ENCODE measurements at places on chromosomes 3 and 15. TPM values are rescaled to one million over a fixed set of nuclear protein-coding genes. Genes with fewer than 3 reads are reported as not detected.

DNA sequence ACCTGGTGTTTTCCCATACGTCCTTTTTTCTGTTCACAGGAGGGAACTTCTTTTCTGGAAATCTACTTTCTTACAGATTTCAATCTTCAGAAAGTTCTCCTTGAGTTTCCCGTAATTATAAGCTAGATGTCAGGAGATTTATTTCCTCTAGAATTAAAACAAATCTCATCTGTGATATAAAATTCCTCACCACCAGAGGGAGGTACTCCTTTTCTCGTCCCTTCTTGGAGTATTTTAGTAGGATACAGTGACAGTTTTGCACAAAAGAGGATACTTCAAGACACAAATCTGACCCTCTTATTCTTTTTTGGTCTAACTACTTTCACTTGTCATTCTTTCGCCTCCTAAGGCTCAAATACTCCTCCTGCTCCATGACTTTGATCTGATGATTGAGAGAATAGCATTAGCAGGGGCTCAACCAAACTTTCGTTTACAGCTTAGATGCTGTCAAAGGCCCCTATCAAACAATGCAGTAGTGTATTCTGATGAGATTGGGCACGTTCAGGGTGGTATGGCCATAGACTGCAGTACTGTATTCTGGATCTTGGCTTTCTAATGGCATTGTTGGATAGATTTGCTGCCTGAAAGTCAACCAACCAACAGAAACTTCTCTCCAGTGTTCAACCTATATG is 38.0 kb downstream of the TMEM41A start:
- DNase-seq, result peak; percentile 38

- no peak for DNase-seq
These were observed 38.3 kb upstream of the SNRPN start for GRCh38 chr15:24916305-24917009.

GRCh38 chr3:17972476-17972875 is 230.0 kb upstream of the TBC1D5 start:
- DNase-seq, result no peak

Gene SLC9A9
- 3.9 TPM for total RNA-seq

GRCh38 chr3:45518376-45519135 is 76.0 kb upstream of the LIMD1 start:
- DNase-seq, result no peak

DNA sequence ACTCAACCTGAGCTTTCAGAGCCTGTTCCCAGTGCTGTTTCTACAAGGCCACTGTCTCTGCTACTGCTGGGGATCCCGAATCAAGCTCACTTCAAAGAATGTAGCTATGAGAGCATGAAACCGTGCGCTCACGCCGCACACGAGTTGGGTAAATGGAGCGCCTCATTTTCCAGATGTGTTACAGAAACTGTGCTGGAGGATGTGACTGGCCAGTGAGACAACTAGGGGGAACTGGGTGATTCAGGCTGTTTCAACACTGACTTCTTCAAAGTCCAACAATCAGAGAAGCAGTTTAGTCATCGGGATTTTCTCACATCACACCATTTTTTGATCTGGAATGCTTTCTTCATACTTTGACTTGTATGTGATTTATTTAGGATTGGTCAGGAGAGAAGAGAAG is 3.5 kb downstream of the ZNF710 start:
- DNase-seq, result peak; percentile 65

DNA sequence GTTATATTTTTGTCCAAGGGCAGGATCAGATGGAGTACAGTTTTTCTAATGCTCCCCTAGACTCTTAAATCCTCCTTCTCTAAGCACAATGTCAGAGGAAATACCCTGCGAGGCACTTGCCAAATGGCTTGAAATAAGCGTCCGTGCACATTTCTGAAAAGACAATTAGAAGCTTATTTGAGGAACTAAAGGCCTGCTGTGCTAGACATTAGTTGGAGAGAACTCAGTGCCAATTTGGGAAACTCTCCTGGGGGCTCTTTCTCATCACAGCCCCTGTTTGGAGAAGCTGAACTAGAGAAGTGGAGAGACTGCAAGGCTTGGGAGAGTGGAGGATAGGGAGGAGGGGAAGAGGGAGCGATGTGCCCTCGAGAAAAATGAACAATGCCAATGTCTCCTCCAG is 247.6 kb upstream of the C2CD4B start:
- DNase-seq, result no peak

- DNase-seq, result no peak
These were observed 76.8 kb downstream of the IMPG2 start for GRCh38 chr3:101243285-101244211.

Gene P2RY1
- 0.51 TPM for total RNA-seq

- DNase-seq, result peak; percentile 83
These were observed 394.6 kb upstream of the IL12A start for GRCh38 chr3:159593927-159594605.

DNA sequence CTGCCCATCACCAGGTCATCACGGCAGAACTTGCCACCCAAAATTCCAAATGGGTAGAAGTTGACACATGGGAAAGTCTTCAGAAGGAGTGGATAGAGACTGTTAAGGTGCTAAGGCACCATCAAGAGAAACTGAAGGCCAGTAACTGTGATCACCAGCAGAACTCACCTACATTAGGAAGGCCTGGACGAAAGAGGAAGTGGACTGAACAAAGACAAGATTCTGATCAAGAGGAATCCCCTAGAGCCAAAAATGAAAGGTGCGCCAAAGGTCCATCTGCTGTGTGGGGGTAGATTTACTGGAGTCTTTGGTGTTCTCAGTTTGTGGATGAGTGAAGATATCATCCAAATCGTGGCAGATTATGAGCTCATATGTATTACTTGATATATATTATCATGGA is 46.3 kb upstream of the P3H2 start:
- DNase-seq, result no peak

Gene LYSMD4
- total RNA-seq, result 5.8 TPM

- no peak for DNase-seq
These were observed 34.8 kb upstream of the SKIL start for GRCh38 chr3:170322566-170323269.

GRCh38 chr3:133295199-133295901 is 104.5 kb upstream of the BFSP2 start:
- no peak for DNase-seq

DNA sequence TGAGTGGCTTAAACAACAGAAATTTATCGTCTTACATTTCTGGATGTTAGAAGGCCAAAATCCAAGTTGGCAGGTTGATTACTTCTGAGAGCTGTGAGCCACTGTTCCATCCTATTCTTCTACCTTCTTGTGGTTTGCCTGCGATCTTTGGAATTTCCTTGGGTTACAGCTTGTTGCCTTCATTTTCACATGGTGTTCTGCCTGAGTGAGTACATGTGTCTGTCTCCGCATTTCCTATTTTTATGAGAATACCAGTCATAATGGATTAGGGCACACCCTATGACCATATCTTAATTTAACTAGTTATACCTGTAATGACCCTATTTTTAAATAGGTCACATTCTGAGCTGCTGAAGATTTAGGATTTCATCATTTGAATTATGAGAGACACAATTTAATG is 294.3 kb downstream of the CNTN4 start:
- DNase-seq, result no peak

DNA sequence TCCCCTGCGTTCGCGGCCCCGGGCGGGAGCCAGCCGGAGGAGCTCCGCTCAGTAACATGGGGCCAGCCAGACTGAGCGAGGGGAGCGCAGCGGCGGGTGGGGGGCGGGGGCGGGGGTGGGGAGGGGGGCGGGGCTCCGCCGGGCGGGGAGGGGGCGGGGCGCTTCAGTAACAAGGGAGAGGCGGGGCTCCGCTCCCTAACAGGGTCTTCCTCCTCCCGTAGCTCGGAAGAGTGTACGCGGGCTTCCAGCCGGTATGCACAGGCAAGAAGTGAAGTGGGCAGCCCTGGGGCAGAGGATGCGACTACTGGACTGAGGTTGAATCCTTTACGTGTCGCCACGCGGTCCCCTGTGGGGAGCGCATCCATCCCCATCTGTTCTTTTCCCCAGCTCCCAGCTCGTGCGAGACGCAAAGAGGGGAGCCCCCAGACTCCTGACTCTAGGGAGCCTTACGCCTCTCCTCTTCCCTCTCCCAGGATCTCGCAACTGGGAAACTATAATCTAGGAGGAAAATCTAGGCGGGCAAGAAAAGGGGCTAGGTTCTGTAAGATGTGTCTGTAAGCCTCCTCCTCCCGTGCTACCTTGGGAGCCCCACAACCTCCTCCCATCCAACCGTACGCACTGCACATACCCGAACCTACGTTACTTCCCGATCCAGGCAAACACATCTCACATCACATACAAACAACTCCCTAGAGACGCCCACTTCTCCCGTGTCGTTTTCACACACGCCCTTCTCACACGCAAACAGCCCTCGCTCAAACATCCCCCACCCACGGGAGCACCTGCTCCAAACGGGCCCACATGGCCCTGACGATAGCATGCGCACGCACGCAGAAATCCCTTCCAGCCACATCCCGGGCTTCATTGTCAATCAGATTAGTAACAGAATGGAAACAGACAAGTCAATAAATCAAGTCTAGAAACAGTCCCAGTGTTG is at the start of gene SHF:
Gene SHF, minus strand, starts transcription at position 73 of the 937 bp plus-strand sequence. Its CDS starts 15 bp downstream, at position 58.
- peak; percentile 61 for DNase-seq

- no peak for DNase-seq
These were observed 2.5 kb upstream of the ISLR start for GRCh38 chr15:74170875-74171578.

Gene COL8A1
- 98.6 TPM for total RNA-seq

DNA sequence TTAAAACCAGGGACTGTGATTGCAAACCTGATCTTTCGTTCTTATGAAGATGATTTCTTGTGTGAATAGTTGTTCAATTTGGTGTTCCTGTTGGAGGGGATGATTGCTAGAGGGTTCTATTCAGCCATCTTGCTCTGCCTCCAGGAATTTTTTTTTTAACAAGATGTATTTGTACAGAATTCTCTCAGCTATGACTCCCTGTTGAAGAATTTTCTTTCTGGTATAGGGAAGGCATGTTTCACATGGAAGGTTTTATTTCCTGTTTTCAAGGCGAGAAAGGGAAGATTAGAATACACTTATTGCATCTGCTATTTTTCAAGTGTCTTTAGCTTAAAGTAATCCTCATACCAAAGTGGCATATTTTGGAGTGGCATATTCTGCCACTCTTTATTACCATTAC is 5.6 kb upstream of the LRRC34 start:
- no peak for DNase-seq

DNA sequence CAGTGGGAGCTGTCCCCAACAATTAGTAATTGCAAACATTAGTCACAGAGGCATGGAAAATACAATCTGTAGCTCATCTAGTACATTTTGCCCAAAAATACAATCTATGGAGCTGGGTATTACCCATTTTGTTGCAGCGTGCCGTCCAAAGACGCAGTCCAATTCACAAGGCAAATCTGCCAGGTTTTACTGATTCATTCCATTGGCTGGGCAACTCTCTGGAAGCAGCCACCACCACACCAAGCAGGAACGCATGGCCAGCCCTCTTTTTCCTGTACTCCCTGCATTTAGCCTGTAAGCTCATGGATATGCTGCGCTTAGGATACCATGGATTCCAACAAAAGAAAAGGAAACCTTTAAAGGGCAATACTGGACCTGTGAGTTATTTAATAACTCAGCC is 60.5 kb upstream of the ARRDC4 start:
- no peak for DNase-seq

DNA sequence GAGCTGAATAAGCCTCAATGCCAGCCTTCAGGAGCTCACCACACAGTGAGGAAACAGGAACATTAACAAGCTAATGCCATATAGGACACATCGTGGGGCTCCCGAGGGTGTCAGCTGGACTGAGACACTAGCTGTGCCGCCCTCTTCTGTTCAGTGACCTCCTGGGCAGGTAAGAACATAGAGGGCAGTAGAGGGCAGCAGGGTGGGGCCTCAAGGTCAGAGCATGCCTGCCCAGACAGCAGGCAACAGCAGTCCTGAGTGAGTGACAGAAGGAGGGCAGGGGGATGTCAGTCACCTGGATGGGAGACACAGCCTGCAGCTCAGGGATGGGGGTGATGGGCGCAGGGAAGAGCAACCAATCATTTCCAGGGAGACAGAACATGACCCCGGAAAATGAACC is 15.5 kb downstream of the NTRK3 start:
- no peak for DNase-seq

GRCh38 chr15:72141171-72142084 is 23.2 kb downstream of the SENP8 start:
- no peak for DNase-seq

Gene TNFSF10
- 84.3 TPM for total RNA-seq

GRCh38 chr15:45148076-45149059 is 18.6 kb downstream of the DUOX1 start:
- no peak for DNase-seq

Gene GOLGA6L7
- not detected for total RNA-seq

Gene TMEM89
- total RNA-seq, result 0.13 TPM

GRCh38 chr3:156477323-156477722 is 77.6 kb downstream of the SSR3 start:
- DNase-seq, result no peak

- no peak for DNase-seq
These were observed 12.9 kb downstream of the ISL2 start for GRCh38 chr15:76349301-76350070.

Gene ITIH4
- 0.39 TPM for total RNA-seq

Gene ZNF502
- total RNA-seq, result 1.9 TPM

DNA sequence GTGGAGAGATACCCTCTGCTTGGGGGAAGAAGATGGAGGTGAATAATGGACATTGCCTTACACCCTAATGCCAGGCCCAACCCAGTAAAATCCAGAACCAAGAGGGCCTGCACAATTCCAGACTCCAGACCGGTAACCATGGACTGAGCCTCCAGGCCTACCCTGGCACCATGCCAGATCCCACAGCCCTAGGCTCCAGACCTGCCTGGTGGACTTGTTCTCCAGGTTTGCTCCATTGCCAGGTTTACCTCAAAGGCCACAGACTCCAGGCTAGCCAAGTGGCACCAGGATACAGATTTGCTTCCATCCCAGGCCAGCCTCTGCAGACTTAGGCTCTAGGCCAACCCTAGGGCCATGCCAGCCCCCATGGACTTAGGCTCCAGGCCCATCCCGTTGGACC is 14.0 kb downstream of the PLCH1 start:
- no peak for DNase-seq

Gene RARRES1
- total RNA-seq, result 3.4 TPM

Gene DUOX1
- not detected for total RNA-seq

Gene GMNC
- total RNA-seq, result not detected

DNA sequence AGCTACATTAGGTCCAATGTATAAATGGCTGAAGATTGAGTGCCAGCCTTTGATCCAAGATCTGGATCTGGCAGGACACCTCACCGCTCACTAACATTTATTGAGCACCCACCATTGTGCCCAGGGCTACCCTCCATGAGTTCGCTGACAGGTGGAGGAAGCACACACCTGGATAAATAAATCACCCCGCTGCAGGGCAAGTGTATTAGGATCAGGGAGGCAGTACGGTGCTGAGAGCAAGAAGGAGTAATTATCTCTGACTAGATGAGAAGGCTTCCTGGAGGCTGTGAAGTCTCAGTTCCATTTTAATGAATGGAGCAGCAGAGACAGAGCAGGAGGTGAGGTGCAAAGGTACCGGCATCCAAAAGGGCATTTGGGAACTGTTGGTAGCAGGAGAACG is 104.1 kb downstream of the LIPC start:
- no peak for DNase-seq

- no peak for DNase-seq
These were observed 449.6 kb downstream of the MECOM start for GRCh38 chr3:169213956-169214355.

GRCh38 chr15:27889258-27889657 is 209.9 kb downstream of the OCA2 start:
- no peak for DNase-seq

- DNase-seq, result peak; percentile 9
These were observed 56.5 kb downstream of the NEK11 start for GRCh38 chr3:131082871-131083863.

Measured in dermis microvascular lymphatic vessel endothelial cell (primary cell).